ENCODE measurements at places on chromosomes 7 and 10.

DNA sequence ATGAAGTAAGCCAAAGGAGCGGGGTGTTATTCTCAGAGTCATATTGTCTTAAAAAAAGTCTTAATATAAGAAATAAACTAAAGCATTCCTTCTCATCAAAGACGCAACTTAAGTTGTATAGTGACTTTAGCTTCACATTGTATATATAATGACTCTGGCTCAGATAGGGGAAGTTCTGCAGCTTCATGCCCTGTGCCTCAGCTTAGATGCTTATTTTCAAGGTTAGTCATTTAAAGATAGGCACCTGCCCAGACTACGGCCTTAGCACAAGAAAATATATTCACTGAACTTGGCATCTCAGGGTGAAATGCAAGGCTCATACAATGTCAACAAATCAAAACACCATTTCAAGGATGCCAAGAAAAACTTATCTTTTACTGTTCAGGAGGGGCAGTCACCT is 52.8 kb upstream of the DNAJB12 start:
- no peak for DNase-seq

GRCh38 chr7:135726276-135726788 is 1.7 kb downstream of the SLC13A4 start:
- no peak for DNase-seq

DNA sequence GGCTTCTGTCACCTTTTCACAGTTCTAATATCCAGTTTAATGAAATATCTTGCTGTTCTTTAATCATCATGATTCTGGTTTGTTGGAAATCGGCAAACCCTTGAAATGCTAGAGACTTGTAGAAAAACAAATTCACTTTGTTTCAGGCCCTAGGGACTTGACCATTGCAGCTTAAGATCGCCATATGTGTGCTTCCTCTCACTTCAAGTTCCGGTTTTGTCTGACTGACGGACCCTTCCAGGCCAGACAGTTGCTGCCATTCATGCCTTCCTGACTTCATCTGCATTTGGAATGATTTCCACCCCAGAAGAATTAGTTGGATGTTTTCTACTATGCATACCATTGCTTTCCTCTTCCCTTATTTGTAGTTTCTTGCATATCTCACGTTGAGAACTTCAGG is 125.6 kb downstream of the CELF2 start:
- no peak for DNase-seq

DNA sequence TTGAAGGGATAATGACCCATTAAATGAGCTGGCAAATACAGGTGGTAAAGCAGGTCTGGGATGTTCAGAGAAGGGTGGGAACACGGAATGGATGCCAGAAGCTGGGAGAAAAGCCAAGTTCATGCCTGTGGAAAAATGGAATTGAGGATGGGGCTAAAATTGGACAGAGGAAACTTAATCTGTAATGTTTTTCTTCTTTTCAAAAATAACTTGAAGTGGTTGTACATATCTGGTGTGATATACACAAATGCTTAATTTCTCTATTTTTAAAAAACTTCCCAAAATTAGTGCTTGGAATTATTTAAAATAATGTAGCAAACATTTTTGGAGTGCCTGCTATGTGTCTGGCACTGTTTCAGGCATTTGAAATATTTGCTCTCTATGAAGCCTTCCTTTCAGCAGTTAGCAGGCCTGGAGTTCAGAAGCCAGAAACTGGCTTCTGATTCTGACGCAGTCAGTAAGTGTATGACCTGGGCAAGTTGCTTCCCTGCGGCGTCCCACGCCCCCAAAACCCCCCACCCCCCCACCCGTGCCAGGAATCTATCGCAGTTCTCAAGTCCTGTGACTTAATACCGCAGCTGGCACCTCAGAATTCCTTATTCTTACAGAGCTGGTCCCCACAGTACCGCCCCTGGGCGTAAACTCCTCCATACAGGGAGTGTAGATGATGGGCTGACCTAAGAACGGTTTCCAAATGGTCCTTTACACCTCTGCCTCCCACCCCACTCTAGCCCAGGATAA is 828 bp upstream of the MALSU1 start:
- peak; percentile 39 for DNase-seq

DNA sequence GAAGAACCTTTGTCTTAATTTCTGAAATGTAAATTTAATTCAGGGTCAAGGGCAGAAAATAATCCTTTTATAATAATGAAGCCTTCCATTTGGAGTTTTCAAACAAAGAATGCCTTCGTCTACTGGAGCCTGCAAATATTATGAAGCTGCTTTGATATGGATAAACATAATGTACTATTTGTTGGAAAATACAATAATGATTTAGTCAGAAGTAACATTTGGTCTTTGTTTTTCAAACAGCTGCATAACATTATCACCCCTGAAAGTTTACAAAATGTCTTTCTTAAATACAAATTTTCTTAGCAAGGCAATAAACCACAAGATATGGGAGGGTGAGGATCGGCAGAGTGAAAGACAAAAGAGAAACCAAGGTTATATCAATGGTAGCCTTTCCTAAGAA is 41.5 kb downstream of the TMEM26 start:
- DNase-seq = no peak

GRCh38 chr7:79452032-79452494 is 1.4 kb downstream of the MAGI2 start:
- peak; percentile 77 for DNase-seq

DNA sequence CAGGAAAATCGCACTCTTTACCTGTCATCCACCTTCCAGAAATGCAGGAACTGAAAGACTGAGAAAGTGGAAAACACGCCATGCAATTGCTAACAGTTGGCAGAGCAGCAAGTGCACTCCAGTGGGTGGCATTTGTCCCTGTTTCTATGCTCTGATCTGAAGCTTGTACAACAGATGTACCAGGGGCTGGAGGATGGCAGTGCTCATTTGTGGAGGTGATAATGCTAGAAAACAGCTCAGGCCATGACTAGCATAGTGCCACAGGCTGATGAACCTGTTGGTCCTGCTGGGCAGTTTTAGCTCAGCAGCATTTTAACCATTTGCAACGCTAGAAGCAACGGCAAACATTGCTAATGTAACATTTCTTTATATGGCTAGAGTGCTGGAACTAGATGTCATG is 199.9 kb upstream of the NRP1 start:
- DNase-seq = no peak

DNA sequence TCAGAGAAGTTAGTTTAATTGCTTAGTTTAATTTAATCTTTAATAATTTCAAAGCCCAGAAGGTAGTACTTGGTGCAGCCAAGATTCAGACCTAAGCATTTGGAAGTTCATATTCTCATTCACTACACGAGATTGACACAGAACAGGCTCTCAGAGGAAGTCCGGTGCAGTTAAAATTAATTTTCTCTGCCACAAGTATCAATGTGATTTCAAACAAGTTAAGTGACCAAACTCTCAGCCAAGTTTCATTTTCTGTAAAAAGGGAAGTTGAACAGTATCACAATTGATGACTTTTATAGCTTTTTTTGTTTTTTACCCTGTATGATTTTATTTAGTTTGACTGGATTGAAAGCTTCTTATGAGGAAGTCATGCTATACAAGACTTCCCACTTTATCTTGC is 1494.9 kb upstream of the LRRTM3 start:
- DNase-seq = no peak

DNA sequence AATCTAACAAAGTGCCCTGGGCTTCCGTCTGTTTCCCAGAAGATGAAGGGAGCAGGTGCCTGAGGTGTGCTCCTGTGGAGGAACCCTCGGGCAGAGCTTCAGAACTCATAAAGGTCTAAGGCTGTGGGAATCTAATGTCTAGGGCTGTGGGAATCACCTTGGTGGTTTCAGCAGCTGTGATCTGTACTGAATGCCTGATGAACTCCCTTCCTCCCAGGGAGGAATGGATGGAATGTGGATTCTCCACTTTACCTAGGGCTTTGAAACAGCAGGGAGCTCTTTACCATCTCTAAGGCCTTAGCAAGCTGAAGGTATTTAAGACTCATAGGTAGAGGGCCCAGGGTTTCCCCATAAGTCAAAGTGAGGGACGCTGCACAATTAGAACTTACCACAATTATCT is 36.0 kb upstream of the SEMA3E start:
- DNase-seq = peak; percentile 57

- no peak for DNase-seq
Observed at GRCh38 chr7:74225400-74225799, 15.6 kb downstream of the LAT2 start.

DNA sequence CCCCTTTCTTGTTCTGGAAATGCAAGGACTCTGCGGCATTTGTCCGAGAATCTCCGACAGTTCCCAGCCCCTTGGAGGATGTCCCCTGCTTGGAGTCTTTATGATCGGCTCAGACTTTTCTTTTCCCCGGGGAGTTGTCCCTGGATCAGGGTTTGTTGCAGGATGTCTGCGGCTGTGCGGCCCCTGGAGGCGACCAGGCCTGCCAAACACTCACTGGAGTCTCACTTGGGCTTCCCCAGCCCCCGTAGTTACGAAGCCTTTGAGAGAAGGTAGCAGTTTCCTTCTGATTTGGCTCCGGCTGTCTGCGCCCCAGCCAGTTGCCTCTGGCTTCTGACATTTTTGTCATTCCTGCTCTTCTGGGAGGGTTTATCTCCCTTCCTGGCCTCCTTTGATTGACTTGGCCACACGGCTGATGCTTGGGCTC is 16.1 kb downstream of the COL26A1 start:
- no peak for DNase-seq

DNA sequence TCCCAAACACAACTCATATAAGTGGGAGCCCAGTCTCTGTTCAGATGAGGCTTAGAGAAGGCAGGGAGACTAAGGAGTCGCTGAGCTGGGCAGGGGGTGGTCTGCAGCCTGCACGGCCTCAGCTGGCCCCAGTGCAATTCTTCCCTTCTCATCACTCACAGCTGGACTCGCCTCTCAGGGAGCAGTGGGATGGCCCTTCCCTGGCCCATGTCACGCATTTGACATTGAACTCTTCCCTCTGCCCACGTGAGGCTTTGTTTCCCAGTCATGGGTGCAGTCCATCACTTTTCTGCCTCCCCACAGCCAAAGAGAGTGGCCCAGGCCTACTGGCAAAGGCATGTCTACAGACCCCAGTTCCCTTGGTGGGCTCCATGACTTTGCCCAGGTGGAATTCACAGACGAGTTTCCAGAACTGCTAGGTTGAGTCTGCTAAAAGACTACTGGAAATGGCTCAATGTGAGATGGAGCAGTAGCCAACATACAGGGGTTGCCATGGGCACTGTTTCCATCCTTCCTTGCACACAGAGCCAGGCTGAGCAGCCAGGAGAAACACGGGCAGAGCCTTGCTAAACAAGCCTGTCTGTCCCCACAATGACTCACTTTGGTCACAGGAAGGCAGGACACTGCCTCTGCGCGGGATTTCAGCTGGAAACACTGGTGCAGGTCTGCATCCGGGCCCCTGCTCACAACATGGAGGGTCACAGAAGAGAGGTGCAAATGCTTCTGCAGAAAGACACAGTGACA is 90.1 kb downstream of the OAT start:
- no peak for DNase-seq

GRCh38 chr7:134922720-134923704 is 63.3 kb upstream of the AGBL3 start:
- DNase-seq = no peak

DNA sequence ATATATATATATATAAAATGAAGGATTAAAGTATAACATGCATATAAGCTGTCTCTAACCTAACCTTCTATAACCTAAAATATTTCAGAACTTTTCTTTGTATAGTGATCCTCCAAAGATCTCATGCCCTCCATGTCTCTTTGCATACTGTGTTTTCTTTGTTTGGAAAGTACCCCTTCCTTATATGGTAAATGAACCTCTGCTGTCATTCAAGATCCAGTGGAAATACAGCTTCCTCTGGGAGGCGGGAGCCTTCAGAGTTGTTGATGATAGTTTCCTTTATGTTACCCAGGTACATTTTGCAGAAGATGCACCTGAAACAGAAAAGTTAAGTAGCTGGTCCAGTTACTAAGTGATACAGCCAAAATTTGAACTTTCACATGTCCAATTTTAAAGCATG is 233.3 kb upstream of the FOXP2 start:
- DNase-seq = no peak

- no peak for DNase-seq
Observed at GRCh38 chr7:64880322-64881297, 22.5 kb upstream of the ZNF273 start.

GRCh38 chr10:29861811-29862505 is 197.4 kb downstream of the JCAD start:
- no peak for DNase-seq

GRCh38 chr7:47543714-47544113 is 38.2 kb downstream of the TNS3 start:
- DNase-seq = no peak

DNA sequence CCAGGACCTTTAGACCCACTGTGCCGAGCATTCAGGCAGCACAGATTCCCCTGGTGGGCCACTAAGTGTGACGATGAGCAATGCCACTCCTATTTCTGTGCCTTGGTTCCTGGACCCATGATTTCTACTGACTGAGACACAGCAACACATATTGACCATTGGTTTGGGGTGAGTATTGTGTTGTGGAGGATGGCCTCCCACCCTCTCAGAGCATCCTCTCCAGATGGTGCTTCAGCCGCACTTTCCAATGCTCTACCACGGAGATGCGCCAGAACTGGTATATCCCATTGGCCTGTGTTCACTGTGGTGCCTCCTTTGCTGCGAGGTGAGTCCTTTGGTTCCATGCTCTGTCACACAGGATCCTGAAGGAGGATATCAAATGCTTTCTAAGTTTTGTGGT is 10.1 kb upstream of the GDF10 start:
- no peak for DNase-seq
